ENCODE measurements at places on chromosomes 4 and X.

DNA sequence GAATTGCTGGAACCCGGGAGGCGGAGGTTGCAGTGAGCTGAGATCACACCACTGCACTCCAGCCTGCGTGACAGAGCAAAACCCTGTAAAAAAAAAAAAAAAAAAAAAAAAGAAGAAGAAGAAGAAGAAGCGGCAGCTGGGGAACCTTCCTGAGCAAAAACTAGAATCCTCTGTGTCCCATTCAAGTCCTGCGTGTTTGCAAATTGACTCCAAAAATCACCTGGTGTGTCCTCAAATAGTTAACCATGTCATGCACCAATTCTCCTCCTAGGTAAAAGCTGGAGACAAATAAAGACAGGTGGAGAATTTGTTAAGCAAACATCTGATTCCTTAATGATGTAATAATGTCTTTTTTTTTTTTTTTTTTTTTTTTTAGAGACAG, 31.9 kb upstream of the ASMTL start:
- DNase-seq: no peak

GRCh38 chr4:125393825-125394224, 79.1 kb downstream of the FAT4 start:
- DNase-seq: no peak

DNA sequence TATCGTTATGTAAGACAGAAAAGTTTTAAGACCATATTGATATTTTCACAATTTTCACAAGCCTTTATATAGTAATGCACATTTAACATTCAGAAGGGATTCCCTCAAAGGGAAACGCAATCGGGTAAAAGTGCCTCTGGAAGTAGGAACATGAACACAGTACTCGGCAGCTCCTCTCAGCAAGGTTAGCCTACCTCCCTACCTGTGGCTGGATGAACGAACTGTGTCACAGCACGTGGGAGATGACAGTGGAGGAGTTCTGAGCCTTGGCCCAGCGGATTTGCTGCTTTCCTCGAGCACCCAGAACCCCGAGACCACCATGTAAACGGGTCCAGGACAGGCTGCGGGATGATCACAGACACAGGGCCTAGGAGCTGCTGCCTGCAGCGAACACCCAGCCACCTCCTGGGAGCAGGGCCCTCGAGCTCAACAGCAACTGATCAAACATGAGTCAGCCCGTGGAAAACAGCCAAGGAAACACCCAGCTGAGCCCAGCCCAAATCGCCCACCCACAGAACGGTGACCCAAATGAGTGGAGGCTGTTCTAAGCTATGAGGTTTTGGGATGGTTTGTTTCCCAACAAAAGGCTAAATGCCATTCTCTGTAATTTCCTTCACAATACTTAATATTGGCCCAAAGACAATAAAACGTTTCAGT, 30.4 kb downstream of the FAT1 start:
- DNase-seq: peak; percentile 65

GRCh38 chr4:8908206-8908893, 36.7 kb upstream of the HMX1 start:
- DNase-seq: no peak

DNA sequence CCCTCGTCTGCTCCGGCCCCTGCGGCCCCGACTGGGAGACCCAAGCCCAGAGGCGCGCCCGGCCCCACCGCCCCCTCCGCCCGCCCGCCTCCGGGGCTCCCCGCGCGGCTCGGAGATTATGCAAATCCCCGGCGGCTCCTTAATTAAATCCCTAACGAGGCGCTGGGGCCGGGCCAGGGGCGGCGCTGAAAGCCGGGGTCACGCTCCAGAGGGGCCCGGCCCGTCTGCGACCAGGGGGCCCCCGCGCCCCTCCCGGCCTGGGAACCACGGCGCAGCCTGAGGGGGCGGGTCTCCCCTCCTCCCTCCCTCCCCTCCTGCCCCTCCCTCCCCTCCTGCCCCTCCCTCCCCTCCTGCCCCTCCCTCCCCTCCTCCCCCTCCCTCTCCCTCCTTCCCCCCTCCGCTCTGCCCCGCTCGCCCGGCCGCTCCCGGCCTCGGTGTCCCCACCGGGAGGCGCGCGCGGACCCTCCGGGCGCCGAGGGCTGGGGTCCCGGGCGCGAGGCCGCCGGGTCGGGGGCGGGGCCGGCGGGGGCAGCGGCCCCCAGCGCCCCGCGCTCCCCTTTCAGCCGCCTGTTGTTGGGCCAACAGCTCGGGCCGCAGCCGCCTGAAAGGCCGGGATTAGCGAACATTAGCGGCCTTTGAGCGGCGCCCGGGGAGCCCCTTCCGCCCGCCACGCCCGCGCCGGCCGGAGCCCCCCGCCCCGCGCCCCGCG, 25.9 kb upstream of the FGFR3 start:
- DNase-seq: no peak

- DNase-seq: no peak
These were observed 51.9 kb upstream of the USP9X start for GRCh38 chrX:41033299-41033698.

- no peak for DNase-seq
These were observed 26.6 kb downstream of the SNX25 start for GRCh38 chr4:185235843-185236503.

- DNase-seq: no peak
These were observed 273.4 kb downstream of the HS3ST1 start for GRCh38 chr4:11155208-11155867.

DNA sequence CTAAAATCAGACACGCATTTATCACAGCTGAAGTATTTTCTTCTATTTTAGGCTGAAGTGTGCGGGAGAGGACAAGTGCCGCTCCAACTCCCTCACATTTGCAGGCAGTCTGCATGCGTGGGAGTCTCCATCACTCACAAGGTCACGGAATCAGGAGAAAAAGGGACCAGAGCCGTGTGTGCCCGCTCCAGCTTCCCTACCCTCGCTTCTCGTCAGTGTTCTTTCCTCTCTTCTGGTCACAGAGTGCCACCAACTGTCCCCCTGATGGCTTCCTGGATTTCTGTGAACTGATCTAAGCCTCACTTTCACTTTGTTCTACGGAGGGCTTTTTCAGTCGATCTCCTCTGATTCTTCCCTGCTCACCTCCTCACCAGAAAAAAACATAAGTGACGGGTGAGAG, 407.4 kb upstream of the AADAT start:
- no peak for DNase-seq

GRCh38 chr4:136651278-136651667, 881.0 kb downstream of the PCDH18 start:
- DNase-seq: no peak

DNA sequence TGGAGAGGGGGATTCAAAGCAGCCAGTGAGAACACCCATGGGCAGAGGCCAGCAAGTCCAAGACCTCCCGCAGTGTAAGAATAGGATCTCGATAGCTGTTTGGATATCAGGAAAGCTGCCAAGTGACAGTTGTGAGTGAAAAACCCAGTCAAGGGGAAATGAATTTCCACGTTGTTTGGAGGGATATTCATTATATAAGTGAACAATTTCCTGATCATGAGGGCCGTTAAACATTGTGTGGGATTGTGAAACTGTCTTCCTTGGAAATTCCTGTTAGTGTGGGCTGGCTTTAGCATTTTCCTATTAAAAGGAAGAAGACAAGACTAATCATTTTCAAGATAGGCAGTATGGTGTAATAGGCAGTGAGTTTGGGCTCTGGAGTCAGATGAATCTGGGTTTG, 15.0 kb downstream of the CLDN2 start:
- DNase-seq: no peak

GRCh38 chr4:15003401-15003890, 1.2 kb downstream of the CPEB2 start:
- DNase-seq: no peak

DNA sequence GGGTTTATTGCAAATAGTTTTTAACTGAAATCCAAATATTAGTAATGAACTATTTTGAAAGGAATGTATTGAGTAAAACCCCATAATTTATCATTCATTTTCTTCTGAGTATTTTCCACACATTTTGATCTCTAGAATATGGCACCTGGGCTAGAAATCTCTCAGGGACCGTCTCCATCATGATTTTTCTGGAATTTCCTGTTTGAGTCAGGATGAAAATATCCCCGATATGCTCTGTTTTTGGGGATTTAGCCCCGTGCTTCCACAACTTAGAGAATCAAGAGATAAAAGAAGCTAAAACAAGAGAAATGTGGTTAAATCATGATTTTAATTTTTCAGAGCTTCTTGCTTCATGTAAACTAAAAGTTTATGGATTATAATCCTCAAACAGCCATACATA, 114.2 kb downstream of the SPCS3 start:
- no peak for DNase-seq

DNA sequence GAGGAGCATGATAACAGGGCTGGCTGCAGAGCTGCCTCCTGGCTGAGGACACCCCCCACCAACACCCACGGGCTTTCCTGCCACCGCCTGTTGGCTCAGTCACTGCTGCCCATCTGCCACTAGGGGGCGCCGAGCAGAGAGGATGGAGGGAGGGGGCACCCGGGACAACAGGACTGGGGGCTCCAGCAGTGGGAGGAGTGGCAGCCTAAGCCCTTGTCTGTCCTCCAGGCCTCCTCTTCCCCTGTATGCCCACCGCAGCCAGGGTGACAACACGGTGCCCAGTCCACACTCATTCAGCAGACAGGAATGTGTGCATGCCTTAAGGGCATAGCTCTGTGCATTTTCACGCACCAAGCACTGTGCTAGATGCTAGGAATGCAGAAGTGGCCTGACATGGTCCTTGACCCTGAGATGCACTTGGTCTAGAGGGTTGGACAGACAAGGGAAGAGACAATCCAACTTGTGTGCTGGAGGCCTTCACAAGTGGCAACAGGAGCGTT, 149.9 kb downstream of the AMMECR1 start:
- no peak for DNase-seq

DNA sequence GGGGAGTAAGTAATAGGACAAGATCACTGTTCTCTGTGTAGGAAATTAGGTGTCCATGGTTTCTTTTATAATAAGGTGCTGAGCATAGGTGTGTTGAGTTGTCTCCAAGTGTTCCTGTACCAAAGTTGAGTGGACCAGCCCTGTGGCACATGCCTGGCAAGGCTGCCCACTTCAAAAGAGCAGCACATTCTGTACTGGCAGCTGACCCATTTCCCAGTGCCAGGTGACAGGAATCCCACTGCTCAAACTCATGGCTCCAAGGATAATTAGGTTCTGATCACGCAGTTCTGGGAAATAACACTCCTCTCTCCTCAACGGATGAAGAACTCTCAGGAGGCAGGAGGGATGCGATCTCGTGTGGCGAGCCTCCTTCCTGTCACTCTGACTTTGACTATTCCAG, 12.8 kb upstream of the LGI2 start:
- no peak for DNase-seq

- DNase-seq: no peak
These were observed 33.4 kb downstream of the GATB start for GRCh38 chr4:151727365-151727764.
